ENCODE measurements at places on chromosomes 12 and 14. TPM values are rescaled to one million over a fixed set of nuclear protein-coding genes. Genes with fewer than 3 reads are reported as not detected.

The TDRD9 gene
- 0.26 TPM for total RNA-seq

The EML5 gene
- under 0.01 TPM for total RNA-seq

The POTEG gene
- not detected for total RNA-seq

The MYF6 gene
- total RNA-seq: not detected

The FSCB gene
- total RNA-seq: not detected

The SYNDIG1L gene
- total RNA-seq: not detected

The KRT6C gene
- total RNA-seq: not detected

The SRGAP1 gene
- 12.3 TPM for total RNA-seq

The MAP3K9 gene
- total RNA-seq: under 0.01 TPM

The GPRC5D gene
- total RNA-seq: 0.25 TPM

The AMHR2 gene
- not detected for total RNA-seq

The NTN4 gene
- total RNA-seq: 347 TPM

The GPR135 gene
- 2.0 TPM for total RNA-seq

The PRPH gene
- total RNA-seq: 0.92 TPM

The TMPRSS12 gene
- total RNA-seq: not detected

The CCDC38 gene
- under 0.01 TPM for total RNA-seq

The CD163 gene
- total RNA-seq: not detected

The PLEKHH1 gene
- total RNA-seq: 0.26 TPM

The CCDC177 gene
- not detected for total RNA-seq

The CDH24 gene
- total RNA-seq: 3.0 TPM

The ITFG2 gene
- 16.5 TPM for total RNA-seq

The RNU4-1 gene
- total RNA-seq: under 0.01 TPM

The ATP2A2 gene
- total RNA-seq: 150 TPM

The SLC38A4 gene
- 0.26 TPM for total RNA-seq

The DNAI7 gene
- total RNA-seq: 0.37 TPM

The BRI3BP gene
- 6.3 TPM for total RNA-seq

The FRMD6 gene
- total RNA-seq: 140 TPM

The MYO1H gene
- total RNA-seq: not detected

The THAP2 gene
- total RNA-seq: 2.6 TPM

The SLC6A13 gene
- 0.13 TPM for total RNA-seq

The MMP19 gene
- total RNA-seq: 6.7 TPM

All from aortic smooth muscle cell (primary cell).